ENCODE measurements at places on chromosomes 7 and 10.

GRCh38 chr7:101978683-101979082, 161.3 kb downstream of the CUX1 start:
- no peak for DNase-seq

DNA sequence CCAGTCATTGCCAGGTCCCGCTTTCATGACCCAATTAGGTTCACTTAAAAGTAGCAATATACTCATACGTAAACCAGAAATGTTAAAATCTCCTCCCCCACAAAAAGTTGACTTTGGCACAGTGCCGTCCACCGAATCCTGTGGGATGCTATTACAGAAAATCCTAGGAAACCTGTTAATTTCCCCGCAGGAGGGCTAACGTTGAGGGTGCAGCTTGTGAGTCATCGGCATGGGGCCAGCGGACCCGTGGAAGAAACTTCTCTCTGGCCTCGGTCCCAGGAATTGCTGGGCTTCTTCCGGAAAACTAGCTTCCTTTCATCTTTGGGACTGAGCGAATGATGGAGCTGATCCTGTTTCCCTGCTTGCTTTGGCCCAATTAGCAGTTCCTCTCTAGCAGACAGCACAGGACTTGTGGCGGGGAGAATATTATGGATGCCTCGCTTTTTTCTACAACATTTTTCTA, 13.5 kb downstream of the CRYGN start:
- no peak for DNase-seq

DNA sequence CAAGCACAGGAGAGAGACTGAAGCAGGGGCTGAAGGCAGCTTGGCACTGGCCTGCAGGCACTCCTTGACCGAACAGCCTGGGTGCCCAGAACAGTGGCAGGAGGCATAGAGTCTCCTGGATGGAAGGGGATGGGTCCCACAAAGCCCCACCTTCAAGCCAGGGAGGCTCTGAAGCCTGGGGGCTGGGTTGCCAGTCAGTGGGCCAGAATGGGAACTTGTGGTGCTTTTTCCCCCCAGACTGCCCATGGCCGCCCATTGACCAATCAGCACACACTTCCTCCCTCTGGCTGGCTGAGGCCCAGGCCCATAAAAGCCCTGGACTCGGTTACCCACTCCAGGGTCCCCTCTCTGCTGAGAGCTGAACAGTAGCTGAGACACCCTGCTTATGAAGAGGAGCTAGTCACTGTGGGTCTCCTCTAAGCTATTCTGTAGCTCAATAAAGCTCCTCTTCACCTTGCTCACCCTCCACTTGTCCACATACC, 109.6 kb downstream of the ELAPOR2 start:
- no peak for DNase-seq

DNA sequence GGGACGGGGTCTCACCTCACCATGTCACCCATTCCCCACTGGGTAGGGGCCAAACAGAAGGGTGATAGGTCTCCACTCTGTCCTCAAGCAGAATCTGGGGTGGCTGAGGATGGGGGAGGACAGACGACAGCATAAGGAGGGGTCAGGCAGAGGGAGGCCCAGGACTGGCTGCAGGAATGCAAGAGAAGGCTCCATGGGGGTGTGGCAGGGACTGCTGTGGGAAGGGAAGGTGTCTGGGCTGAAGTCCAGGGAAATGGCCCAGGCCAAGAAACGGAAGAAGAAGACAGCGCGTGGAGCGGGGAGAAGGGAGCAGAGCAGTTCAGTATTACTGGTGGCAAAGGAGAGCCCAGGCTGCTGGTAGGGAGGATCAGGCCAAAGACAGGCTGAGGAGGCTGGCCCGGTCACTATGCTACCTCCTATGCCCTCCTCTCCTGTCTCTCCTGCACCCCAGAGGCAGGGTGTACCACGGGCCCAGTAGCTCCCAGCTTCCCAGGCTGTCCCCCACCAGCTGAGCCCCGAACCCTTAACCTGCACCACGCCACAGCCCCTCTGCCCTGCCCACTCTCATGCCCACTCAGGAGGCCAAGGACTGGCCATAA, 60.9 kb downstream of the GRB10 start:
- DNase-seq: no peak
